ENCODE measurements at places on chromosomes 6 and 20.

DNA sequence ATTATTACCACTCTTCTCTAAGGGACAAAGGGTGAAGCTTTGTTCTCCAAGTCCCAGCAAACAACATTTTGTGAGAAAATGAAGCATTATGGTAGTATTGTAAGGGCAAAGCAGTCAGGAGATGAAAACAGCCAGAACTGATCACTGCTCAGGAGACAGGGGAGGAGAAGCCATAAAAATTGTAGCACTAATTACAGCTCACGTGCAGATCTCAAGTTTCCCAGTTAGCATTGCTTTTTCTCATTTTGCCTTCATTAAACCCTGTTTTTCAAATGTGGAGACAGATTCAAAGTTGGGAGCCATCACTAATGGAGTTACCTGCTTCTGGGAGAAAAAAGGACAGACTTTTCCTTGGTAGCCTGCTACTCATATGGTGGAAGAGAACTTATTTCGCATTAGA lies 210.9 kb upstream of the PDE10A start:
- DNase-seq: no peak

DNA sequence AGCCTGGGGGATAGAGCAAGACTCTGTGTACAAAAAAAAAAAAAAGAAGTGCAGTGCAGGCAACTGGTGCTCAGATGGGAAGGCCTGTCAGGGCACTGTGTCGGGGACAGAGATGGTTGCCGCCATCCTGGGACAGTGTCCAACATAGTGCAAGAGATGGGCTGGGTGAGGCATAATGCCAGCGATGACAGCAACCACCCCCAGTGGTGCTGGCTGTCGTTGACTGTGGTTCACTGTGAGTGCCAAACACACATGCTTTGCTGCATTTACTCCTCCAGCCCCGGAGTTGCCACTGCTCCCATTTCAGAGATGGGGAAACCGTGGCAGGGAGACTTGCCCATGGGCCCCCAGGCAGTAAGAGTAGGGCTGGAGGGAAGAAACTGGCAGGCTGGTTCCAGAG lies 5.2 kb upstream of the C20orf203 start:
- DNase-seq: no peak

DNA sequence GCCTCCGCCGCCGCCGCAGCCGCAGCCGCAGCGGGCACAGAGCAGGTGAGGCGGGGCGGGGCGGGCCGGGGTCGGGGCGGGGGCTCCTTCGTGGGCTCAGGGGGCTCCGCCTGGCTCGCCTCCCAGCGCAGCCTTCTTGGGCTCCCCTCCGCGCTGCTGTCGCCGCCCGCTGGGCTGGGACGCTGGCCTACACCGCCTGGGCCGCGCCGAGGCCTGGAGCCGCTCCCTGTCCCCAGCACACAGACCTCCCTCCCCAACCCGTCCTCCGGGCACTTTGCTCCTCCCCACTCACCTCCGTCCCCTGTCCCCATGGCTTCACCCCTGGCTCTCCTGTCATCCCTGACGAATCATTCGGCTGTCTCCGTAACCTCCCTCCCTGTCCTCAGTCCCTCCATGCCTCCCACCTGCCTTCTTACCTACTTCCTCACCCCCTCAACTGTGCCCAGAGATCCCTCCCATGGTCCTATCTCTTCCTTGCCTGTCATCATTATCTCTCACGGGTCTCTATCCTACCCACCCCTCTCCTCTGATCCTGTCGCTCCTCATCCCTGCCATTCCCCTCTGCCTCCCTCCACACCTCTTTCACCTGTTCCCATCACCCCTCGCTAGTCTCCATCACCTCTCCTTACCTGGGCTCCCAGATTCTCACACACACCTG lies 512 bp downstream of the TTBK1 start:
- no peak for DNase-seq

GRCh38 chr6:163992701-163993100 lies 578.2 kb downstream of the QKI start:
- no peak for DNase-seq

DNA sequence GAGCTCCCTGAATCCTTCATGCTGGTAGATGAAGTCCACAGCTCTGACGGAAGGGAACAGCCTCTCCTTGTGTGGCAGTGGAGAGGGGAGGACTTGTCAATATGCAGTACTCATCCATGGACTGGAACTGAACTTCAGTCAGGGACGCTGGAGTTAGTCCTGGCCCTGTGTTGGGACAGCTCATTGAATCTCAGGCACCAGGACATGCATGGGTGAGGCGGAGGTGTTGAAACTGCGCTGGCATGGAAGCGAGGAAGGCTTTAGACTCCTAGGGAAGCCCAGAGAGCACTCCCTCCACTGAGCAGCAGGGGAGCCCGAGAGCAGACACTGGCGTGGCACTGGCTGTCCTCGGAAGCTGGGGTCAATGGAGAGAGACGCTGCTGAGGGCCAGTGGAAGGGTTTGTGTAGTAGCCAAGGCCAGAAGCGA lies 161.3 kb upstream of the GGTLC1 start:
- DNase-seq: no peak

DNA sequence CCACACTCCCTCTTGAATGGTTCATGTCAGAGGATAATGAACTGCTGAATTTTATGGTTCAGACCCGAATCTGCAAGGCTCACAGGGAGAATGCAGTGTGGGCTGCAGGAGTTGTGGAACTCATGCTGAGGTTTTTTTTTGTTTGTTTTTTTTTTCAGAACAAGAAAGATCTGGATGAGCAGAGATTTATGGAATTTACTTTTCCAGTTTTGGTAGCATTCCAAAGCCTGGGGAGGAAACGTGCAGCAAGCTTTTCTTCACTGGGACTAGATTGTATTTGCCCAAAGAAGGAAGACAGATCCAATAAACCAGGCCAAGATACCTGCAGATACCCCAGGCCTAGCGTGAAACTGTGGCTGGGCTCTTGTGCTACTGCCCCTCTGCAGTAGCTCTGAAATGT lies 223.9 kb upstream of the TAB2 start:
- DNase-seq: no peak

DNA sequence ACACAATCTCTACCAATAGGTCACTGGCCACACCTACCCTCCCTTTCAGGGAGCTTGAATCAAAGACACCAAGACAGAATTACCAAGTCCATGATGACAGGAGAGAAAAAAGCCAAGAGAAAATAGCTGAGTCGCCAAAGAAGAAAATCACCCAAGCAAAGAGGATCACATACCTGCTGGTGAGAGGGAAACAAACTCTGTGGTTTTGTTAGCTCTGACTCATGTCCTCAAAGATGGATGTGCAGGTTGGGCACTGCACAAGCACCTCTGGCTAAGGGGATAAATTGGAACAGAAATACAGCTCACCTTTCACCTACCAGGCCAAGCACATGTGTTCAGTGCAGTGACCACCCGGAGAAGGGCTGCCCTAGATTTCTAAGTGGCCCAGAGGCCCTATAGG lies 114.8 kb downstream of the TFAP2A start:
- no peak for DNase-seq

DNA sequence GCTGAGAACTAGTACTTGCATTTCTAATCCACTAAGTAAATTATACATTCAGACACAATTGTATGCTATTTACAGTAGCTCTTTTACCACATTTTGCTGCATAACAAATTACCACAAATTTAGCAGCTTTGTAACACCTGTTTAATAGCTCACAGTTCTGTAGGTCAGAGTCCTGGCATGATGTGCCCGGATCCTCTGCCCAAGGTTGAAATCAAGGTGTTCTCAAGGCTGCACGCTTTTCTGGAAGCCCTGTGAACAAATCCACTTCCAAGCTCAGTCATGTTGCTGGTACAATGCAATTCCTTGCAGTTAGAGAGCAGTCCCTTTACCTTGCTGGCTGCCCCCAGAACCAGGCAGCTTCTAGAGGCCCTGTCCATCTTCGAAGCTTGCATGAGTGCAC lies 716.0 kb downstream of the HACE1 start:
- DNase-seq: no peak

- DNase-seq: no peak
Measured at GRCh38 chr20:16647875-16648597, 74.8 kb upstream of the KIF16B start.

- no peak for DNase-seq
Measured at GRCh38 chr6:1910621-1911407, 301.1 kb downstream of the FOXC1 start.

DNA sequence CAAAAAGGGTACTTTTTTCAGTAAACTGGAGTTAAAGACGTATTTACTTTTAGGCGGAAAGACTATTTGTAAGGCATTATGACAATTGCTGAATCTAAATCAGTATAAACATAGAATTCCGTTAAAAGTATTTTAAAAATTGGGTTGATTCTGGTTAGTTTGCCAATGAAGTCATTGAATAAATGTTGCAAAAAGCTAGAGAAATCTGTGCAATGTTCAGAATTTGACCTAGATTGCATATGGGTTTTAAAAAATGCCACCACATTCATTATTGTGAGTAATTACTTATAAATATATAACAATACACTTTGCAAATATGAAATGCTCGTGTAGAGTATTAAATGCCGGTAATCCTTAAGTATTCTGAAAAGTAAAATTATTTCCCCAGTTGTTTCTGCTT lies 116.5 kb upstream of the EEF1E1 start:
- no peak for DNase-seq

- DNase-seq: no peak
Measured at GRCh38 chr20:20959031-20959755, 147.0 kb downstream of the LINC00237 start.

GRCh38 chr20:4574356-4574690 lies 147.4 kb upstream of the PRND start:
- DNase-seq: no peak

GRCh38 chr6:2844008-2844407 lies 2.3 kb upstream of the SERPINB1 start:
- DNase-seq: no peak

DNA sequence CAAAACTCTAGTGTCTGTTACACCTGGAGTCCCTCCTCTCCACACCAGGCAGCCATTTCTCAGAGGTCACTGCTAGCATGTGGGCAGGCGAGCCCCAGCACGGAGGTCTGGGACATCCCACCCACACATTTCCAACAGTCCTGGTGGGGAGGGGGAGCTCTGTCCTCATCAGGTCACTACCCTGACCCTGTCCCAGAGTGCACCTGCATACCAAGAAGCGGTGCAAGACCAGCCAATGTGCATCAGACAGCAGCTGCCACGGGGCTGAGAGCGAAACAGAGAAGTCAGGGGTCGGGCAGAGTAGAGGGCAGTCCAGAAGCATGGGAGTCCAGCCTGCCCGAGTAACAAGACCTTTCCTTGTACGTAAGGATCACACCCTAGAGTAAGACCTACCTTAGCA lies 71.1 kb downstream of the TAF4 start:
- no peak for DNase-seq

DNA sequence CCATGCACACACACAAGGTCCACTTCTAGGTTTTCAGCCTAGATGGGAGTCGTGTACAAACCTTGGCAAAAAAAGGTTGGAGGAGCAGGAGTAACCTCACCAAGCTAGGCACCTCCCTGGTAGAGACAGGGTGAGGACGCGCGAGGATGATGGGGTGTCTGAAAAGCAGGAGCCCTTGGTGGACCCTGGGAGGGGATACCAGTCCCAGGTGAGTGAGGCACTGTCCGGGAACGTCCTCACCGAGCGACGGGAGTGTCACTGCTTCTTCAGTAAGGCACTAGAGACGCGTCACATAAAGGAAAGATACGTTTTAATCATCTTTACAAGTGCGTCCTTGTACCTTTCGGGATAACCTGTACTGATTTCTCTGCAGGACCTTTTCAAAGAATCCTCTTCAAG lies 29.4 kb upstream of the ZBP1 start:
- no peak for DNase-seq

DNA sequence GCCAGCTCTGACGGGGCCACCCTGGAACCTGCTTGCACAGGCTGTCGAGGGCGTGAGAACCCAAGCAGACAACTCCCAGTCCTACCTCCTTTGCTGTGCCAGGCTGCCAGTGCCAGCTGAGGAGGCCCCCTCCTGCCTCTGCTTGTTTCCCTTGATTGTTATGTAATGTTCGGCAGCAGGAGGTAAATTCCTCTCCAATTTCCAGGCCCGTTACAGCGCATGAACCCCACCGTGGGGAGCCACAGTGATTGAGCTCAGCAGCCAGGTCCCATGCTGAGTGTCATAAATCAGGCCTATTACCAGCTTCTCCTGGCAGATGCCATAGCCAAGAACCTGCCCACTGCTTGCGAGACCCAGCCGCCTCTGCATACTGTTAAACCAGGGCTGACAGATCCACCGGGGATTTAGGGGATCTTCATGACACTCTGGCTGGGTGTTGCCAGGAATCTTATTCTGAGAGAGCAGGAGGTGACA lies 320.5 kb downstream of the DHX35 start:
- no peak for DNase-seq

DNA sequence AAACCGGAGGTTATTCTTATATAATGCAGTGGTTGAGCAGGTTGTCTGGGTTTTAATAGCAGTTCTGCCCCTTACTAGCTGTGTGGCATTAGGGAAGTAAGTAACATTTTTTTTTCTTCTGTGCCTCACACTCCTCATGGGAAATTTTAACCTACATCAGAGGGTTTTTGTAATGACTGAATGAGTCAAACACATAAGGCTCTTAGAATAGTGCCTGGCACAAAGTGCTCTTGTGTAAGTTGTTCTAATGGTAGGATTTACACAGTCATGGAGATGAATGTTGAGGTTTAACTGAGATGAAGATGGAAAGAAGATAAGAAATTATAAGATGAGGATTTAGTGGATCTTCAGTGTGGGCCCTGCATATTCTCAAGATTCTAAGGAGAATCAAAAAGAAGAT lies 68.4 kb upstream of the PHIP start:
- no peak for DNase-seq

- DNase-seq: no peak
Measured at GRCh38 chr6:37299990-37300389, 42.0 kb upstream of the TMEM217 start.

GRCh38 chr6:160756871-160757270 lies 54.8 kb downstream of the PLG start:
- DNase-seq: no peak

GRCh38 chr20:39943336-39943735 lies 745.7 kb downstream of the MAFB start:
- no peak for DNase-seq

DNA sequence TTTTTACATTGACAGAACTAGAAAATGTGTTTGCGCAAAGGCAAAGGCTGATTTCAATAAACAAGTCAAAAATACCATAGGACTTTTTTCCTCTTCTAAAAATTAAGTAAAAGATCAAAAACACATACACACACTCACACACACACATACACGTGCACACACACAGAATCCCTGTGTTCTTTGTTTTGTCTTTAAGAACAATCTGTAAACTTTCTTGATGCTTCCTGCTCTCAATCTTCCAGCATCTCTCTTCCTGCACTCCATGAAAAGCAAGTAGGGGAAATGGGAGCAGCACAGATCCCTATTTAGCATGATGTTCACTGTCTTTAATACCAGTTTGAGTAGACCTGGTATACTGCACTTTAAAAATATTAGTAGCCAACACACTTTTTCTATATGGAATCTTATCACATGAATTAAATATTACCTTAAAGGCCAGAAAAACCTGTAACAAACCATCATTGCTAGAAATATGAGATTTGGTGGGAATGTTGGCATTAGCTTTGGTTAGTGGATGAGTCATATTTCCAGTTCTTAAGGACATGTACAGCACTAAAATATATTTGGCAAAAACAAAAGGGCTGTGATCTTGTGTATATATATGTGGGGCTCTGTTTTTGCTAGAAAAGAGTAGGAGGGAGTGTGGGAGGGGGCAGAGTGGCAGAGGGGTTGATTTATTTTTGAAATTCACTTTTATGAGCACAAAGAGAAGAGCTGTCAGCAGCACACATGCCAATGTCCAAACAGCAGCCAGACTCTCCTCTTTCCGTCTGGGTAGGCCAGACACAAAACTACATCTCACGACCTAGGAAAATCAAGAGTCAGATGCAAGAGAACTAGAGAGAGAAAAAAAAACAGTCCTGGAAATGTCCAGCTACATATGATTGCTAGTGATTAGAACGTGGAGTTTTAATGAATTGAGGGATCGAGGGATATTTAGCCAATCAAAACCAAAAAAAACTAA lies 4.6 kb downstream of the PTPRK start:
- no peak for DNase-seq

GRCh38 chr6:41426438-41426851 lies 91.0 kb downstream of the NCR2 start:
- no peak for DNase-seq
